ENCODE measurements at places on chromosomes 4 and X. TPM values are rescaled to one million over a fixed set of nuclear protein-coding genes. Genes with fewer than 3 reads are reported as not detected.

- peak; percentile 41 for DNase-seq
Measured at GRCh38 chr4:6962211-6963041, 52.8 kb downstream of the TBC1D14 start.

GRCh38 chrX:39749728-39750127 is 348.0 kb downstream of the BCOR start:
- no peak for DNase-seq

GRCh38 chrX:71621603-71622002 is 3.3 kb upstream of the CXCR3 start:
- no peak for DNase-seq

- peak; percentile 45 for DNase-seq
Measured at GRCh38 chr4:73608689-73609594, 11.3 kb downstream of the RASSF6 start.

The ARR3 gene
- not detected for total RNA-seq

The ANXA3 gene
- 37.6 TPM for total RNA-seq

The ZNF711 gene
- 1.1 TPM for total RNA-seq

DNA sequence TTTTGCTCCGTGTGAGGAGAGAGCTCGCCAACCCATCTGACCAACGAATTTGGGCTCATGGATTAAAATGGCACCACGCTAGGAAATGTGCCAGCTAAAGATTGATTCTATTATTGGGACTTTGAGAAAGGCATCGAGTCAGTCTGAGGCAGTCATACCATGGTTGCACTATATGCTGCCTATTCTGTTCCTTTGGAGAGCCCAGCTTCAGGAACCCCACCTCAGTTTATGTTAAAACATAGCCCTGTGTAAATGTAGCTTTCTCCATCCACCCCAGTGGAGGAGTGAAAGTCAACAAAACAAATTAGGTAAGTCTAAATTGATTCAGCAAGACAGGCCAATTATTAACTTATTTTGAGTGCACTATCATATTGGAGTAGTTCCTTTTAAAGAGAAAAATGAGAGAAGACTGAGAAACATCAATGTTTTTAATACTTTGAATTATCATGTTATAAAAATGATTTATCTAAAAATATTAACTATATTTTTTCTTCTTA is 24.5 kb upstream of the ADH7 start:
- DNase-seq = no peak

- DNase-seq = no peak
Measured at GRCh38 chr4:142238589-142238988, 602.2 kb downstream of the IL15 start.

All from breast epithelium (tissue), 4 donors.